ENCODE measurements at places on chromosomes 13 and 19.
A peak's percentile ranks its signal among the peaks of the same experiment; 100 is the strongest.

DNA sequence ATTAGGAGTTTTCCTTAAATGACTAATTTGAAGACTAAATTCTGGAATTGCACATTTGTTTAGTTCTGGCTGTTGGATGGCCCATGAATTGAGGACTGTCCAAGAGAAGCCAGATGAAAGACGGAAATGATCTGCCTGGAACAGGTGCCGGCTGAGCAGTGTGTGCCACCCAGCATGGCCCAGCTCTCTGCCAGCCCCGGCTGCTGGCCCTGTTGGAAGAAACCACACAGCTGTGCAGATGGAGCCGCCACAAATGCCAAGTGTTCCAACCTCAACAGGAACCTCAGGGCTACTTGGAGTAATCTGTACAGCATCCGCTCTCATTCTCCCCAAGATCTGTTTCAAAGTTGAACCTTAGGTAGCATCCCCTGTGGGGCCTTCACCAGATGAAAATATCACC, 67.0 kb upstream of the STARD13 start:
- DNase-seq, result no peak

GRCh38 chr13:31485183-31485582, 254.1 kb upstream of the RXFP2 start:
- DNase-seq, result no peak

GRCh38 chr19:54674021-54674617, 11.3 kb downstream of the LILRB4 start:
- no peak for DNase-seq

GRCh38 chr13:45592758-45593157, 22.8 kb downstream of the ERICH6B start:
- no peak for DNase-seq

- DNase-seq, result peak; percentile 51
Observed at GRCh38 chr19:2015608-2015950, at the start of gene BTBD2. Gene BTBD2, minus strand, starts transcription at chr19:2015714. Its CDS starts 11 bp downstream, at chr19:2015703.

DNA sequence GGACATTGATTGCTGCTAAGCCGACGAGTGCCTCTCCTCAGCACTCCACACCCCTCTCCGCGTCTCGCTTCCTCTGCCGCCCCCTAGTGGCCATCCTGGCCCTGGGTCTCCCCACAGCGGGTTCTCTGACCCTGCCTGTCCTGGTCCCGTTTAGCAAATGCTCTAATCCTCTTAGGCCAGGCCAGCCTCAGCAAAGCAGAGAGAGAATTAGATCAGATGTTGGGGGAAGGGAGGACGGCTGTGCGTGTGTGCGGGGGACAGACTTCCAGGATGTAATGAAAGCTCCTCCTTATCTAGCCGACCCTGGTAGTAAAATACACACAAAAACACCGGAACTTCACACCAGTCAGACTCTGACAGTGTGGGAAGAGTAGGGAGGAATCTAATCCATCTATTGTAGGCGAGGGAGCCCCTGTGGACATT, 4.5 kb downstream of the TPRX2 start:
- DNase-seq, result peak; percentile 53

DNA sequence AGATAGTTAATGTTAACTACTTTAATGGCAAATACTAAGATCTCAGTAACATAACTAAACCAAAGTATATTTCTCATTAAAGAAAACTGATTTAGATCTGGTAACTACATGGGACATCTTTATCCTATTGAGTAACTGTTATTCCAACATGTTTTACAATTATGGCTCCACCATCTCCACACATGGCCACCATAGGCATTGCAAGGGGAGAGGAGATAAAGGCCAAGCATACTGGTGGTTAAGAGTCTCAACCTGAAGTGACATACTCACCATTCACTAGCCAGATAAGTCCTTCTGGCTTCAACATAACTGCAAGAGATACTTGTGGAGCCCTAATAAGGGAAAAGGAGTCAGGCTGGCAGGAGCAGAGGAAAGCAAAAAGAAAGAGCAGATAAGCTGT, 1586.4 kb upstream of the SPRY2 start:
- DNase-seq, result no peak

DNA sequence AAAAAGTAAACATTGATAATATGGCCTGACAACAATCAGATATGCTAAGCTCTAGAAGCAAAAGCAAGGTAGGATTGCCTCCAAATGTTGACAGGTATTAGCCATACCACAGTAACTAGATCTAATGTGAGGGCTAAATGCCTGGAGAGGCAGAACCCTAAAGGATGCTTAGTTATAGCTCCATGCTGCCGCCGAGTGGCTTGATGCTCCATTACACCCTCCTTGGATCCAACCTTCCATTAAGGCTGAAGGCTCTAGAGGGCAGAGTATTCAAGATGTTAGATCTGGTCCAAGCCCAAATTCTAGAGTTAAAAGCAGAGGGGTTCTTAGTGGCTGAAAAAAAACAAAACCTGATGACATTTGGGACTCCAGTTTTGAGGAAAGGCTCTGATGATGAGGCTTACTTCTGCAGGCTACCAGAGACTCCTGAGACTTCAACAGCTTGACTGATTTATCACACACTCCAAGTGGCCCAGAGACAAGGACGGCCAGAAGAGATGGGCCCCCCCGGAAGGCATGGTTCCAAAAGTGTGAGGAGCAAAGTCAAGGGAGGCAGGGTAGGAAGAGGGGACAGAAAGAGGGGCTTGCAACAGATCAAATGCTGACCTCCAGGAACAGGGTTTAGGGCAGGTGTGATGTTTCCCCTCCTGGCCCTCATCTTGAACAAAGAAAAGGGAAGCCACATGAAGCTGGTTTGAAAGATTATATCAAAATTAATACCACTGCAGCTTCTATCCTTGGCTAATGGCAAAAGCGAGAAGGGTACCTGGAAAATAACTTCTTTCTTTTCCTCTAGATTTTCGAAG, 21.9 kb upstream of the CPB2 start:
- peak; percentile 92 for DNase-seq

DNA sequence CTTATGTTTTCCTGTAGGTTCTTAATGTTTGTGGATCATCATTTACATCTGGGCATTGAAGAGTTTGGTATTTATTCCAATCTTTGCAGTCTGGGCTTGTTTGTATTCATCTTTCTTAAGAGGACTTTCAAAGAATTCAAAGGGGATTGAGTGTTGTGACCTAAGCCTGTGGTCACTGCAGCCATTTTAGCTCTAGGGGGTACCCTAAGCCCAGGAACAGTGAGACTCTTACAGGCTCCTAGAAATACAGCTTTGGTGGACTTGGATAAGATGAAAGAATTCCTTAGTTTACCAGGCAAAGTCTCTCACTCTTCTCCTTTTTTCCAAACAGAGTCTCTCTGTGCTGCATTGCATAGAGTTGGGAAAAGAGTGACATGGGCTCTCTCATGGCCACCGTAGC, 2539.0 kb upstream of the PCDH20 start:
- no peak for DNase-seq

GRCh38 chr13:27168086-27168485, 3.5 kb downstream of the USP12 start:
- DNase-seq, result no peak

GRCh38 chr13:60758637-60759036, 361.6 kb downstream of the TDRD3 start:
- no peak for DNase-seq

- DNase-seq, result no peak
Observed at GRCh38 chr13:108154421-108154858, 60.9 kb downstream of the LIG4 start.

DNA sequence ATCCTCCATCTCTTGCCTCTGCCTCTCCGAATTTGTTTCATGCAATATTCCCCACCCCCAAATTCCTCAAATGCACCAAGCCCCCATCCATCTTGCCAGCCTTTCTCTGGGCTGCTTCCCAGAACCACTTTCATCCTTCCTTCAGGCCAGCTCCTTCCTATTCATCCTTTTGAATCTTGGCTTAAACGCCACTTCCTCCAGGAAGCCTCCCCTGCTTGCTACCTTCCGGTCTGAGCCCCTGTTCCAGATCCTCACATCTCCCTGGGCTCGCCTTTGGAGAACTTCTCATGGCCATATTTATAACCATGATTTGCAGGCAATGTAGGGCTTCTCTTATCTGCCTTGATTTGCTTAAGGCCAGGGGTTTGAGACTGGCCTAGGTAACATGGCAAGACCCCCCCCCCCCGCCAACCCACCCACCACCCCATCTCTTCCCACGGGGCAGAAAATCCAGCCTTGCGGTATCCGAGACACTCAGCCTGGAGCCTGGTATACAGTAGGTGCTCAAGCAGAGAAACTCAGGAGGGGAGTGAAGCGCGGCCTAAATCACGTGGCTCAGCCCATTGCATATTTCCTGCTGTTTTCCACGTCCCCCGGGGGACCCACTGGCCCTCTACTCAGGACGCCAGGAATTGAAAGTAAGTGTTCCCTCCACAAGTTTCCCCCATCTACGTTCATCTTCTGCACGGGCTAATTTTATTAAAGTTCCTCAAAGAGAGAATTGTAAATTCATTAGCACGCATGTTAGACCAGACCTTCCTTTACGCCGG, 151.9 kb downstream of the PTPRS start:
- DNase-seq, result no peak

- no peak for DNase-seq
Observed at GRCh38 chr13:44989941-44990340, 603 bp downstream of the GPALPP1 start.

DNA sequence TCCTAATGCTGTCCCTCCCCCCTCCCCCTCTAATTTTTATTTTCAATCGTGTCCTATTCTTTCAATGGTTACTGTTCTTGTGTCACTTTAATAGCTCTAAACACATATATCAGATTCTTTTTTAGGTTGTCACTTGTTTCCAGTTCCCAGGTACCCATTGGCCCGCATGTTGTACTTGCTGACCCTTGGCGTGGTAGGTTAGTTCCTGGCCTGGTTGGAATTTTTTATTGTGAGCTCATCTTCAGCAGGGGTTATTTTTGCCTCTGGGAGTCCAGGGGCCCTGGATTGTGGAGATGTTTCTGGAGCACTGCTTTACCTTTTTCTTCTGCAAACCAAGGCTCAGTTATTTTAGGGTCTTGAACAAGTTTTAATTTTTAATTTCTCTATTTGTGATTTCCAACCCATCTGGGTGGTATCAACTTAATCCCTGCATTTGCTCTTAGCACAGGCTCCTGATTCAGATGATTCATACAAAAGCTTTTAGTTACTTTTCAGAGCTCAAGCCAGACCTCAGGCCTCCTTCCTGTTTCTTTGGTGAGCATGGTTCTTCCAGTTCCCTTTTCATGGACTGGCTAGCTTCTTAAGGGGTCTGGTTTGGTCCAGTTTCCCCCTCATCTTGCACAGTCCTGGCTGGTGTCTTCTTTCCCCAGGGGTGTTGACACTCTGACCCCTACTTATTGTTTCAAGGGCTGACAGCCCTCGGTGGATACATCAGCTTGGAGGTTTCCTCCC, 220.5 kb downstream of the TM9SF2 start:
- DNase-seq, result no peak

GRCh38 chr13:76825430-76825829, 60.8 kb downstream of the KCTD12 start:
- no peak for DNase-seq

- peak; percentile 59 for DNase-seq
Observed at GRCh38 chr13:95641291-95642027, 3.0 kb downstream of the DZIP1 start.

DNA sequence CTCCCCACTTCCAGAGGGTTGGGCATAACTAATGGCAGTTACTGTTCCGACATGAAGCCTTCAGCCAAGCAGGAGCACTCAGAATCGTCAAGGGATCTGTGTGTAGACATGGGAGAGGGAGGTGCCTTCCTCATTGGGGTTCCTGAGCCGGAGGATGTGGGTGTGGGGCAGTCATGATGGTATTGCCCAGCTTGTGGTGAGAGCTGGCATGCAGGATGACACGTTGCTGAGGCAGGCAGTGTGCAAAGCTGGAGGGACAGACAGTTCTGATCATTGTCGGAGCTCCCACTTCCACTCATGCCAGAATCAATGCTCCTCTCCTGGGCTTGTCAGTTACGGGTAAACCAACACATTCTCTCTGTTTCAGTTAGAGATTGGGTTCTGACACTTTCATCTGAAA, 83.9 kb upstream of the TSC22D1 start:
- no peak for DNase-seq

DNA sequence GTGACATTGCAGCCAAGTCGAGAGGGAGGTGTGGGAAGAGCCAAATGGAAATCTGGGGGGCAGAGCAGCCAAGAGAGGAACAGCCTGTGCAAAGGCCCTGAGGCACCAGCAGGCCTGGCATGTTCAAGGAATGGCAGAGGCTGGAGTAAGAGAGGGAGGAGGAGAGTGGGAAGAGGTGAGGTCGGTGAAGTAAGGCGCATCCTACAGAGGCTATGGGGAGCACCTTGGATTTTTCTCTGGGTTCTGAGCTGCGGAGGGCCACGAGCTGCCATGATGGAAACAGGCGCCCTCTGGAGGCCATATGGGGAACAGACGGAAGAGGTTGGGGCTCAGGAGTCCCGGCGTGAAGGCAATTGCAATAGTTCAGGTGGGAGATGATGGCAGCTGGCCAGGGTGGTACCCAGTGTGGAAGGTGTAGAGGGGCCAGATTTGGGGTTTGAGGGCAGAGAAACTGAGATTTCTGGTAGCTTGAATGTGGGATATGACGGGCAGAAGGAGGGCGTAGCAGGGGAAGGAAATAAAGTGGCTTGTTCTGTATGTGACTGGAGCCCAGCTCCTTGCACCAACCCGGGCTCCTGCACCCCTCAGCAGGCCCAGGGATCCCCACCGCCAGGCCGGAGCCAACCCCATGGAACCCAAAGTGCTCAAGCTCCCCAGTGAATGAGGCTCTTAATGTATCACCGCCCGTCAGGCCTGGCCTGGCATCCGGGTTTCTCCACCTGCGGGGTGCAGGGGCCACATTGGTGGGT, 20.5 kb upstream of the STRN4 start:
- DNase-seq, result no peak

GRCh38 chr19:12800923-12801465, 606 bp downstream of the PRDX2 start:
- DNase-seq, result no peak

GRCh38 chr19:47023448-47023794, 3.8 kb downstream of the NPAS1 start:
- DNase-seq, result no peak

DNA sequence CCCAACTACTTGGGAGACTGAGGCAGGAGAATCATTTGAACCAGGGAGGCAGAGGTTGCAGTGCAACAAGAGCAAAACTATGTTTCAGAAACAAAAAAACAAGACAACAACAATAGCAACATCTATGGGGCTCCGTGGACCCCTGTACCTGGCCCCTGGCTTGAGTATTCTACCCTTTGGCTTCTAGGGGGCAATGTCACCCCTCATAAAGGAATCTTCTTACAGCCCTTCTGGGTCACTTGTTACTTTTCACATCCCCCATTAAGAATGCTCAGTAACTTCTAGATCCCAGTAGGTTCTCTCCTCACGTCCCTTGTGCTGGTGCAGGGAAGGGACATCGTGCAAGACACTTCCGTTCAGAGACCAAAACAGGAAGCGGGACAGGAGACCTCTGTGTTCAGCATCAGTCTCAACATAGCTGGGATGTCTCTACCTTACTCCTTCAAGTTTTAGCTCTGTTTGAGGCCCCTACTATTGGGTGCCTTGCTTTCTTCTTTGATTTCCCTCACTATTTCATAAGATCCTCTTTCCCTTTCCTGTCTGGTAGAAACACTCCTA, 218.1 kb upstream of the ARGLU1 start:
- no peak for DNase-seq

GRCh38 chr13:74289107-74289506, 154.9 kb upstream of the KLF12 start:
- no peak for DNase-seq

GRCh38 chr19:48158210-48158790, 11.8 kb downstream of the LIG1 start:
- DNase-seq, result no peak

All from dorsolateral prefrontal cortex (tissue), 122 donors.